ENCODE measurements at places on chromosomes 2 and 18. TPM values are rescaled to one million over a fixed set of nuclear protein-coding genes. Genes with fewer than 3 reads are reported as not detected.
A peak's percentile ranks its signal among the peaks of the same experiment; 100 is the strongest.

DNA sequence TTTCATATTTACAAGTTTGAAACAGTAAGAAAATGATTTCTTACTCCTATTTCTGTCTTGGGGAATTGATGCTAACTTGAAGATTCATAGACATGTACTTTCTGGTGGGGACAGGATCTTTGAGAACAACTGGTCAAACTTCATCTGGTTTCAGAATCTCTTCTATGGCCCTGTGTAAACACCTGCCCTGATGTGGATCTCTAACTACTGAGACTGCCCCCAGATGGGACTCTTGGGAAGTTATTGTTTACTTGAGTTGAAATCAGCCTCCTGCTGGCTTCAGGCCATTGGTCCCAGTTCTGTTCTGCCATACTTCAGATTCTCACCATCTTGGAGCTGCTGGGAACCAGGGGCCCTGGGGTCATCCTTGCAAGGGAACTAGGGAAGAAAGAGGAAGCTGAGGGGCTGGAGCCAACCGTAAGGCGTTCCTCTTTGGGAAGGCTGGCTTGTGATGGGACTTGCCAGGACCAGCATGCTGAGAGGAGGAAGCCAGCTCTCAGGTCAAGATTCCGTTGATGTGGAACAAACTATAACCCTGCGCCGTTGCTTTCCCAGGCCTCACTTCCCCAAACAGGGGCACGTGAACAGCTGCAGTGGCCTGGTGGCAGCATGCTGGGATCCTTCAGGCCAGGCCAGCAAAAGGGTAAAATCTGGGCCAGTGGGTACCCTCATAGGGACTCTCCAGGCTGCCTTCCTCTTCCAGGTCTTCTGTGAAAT, 135.5 kb upstream of the CXCR4 start:
- DNase-seq, result peak; percentile 32

- DNase-seq, result no peak
Observed at GRCh38 chr2:222313816-222314215, 15.0 kb upstream of the PAX3 start.

DNA sequence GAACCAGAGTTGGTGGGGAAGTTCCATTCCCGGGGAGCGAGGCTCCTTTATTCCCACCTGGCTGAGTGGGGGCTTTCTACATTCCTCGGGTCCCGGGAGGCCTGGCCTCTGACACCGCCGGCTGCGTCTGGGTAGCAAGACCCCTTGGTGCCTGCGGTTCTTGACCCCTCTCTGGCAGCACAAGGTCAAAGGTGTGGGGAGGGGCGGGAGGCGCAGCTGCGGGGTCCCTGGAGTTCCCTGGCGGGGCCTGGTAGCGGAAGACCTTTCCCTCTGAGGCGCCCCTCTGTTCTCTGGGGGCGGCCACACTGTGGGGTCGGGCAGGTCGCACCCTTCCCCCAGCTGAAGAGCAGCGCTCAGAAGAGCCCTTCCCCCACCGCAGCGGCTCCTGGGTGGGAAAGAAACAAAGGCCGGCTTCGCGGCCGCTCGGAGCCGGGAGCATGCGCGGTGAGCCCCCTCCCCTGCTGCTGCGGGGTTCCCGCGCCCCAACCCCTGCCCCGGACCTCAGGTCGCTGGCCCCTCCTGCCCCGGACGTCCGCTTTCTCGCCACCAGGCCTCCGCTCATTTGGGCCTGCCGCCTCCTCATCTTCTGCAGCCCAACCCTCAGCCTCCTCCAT, 146.3 kb downstream of the ANKRD44 start:
- DNase-seq, result no peak

GRCh38 chr2:172442072-172442895, 14.9 kb downstream of the ITGA6 start:
- DNase-seq, result no peak

- no peak for DNase-seq
Observed at GRCh38 chr18:31426871-31427406, 20.6 kb upstream of the DSG3 start.

- no peak for DNase-seq
Observed at GRCh38 chr18:24362757-24363156, 34.9 kb downstream of the OSBPL1A start.

DNA sequence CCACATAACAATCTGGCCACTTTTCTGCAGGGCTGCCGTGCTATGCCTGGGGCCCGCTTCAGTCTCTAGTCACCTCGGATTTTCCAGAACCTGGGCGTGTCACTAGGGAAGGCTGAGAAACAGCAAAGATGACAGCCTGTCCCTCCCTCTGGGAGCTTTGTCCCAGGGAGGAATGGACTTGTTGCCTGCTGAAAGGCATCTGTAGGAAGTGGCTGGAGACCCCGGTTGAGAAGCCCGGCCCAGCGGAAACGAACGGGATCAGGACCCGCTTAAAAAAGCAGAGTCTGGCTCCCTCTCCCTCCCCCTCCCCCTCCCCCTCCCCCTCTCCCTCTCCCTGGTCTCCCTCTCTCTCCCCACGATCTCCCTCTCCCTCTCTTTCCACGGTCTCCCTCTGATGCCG, 149.5 kb upstream of the ZNF516 start:
- no peak for DNase-seq

GRCh38 chr2:240567872-240568677, at the start of gene RNPEPL1:
TSS of gene RNPEPL1 (plus strand) at chr2:240568484. CDS start at chr2:240568587, 103 bp downstream.
- peak; percentile 21 for DNase-seq

GRCh38 chr2:3007135-3007534, 370.5 kb downstream of the EIPR1 start:
- no peak for DNase-seq

DNA sequence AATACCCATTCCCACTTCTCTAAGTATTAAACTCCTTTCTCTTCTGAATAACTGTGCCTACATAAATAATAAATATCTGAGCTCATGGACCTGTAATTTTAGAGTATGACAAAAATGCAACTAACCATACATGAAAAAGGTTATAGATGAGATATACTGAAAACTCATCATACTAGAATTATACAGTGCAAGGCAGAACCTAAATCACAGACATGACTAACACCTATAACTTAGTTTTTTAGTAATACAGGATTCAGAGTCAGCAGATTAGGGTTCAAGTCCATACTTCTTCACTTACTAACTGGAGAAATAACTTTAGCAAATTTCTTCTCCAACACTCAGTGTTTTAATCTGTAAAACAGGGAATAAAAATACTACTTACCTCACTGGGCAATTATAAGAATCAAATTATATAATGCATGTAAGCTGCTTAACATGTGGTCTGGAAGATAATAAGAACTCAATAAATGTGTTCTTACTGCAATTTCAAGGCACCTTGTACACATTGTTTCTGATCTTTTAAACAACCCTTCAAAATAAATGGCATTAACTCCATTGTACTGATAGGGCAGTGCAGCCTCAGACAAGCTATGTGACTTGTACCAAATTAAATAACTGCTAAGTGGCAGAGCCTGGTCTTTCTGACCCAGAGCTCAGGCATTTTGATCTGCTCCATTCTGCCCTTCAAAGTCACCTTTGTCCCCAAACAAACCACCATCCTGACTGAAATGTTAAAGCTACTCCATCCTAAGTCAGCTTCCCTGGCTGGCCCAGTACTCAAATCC, 39.6 kb upstream of the KLF7 start:
- DNase-seq, result no peak

- no peak for DNase-seq
Observed at GRCh38 chr18:63882333-63883141, 5.0 kb upstream of the SERPINB2 start.

GRCh38 chr2:20224164-20224715, 690 bp downstream of the SDC1 start:
- no peak for DNase-seq

DNA sequence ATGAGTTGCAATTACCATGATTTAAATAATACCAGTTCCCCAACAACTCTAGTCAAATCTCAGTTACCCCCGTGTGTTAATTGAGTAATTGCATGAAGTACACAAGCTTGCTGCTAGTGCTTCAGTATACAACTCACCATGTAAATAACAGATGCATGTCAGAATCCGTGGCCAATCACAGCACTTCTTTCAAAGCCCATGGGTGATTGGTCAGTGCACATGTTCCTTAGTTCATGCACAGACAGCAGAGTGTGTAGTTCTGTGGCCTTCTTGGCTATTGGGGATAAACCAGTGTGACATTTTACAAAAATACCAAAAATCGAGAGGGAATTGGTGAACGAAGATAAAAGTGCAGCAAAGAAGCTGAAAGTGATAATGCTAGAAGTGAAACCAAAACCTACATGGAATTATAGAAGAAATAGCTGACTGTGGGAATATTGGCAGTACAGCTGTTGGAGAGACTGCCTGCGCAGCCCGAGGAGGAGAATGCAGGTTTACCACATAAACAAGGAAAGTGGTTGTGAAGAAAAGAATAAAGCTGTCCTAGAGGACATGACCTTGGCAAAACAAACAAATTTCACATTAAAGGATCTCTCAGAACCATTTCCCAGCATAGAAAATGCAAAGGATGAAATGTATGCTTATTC, 59.4 kb downstream of the NEDD4L start:
- no peak for DNase-seq

GRCh38 chr2:182245963-182246362, 180.9 kb downstream of the PDE1A start:
- DNase-seq, result no peak

DNA sequence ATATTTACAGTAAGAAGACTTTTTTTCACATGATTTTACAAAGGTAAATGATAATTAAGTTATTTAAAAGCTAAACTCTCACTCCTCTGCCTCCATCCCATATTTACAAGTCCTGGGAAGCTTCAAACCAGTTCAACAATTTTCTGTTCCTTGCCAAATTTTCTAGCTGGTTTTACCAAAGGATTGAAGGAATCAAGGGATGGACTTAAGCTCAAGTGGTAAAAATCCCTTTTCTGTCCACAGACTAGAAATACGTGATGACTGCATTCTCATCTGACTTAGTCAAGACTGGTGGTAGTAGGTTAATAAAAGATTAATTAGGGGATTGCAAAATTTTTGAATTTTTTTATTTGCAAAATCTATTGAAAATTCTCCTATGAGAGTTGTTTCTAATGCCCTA, 297.3 kb downstream of the MTX2 start:
- no peak for DNase-seq

DNA sequence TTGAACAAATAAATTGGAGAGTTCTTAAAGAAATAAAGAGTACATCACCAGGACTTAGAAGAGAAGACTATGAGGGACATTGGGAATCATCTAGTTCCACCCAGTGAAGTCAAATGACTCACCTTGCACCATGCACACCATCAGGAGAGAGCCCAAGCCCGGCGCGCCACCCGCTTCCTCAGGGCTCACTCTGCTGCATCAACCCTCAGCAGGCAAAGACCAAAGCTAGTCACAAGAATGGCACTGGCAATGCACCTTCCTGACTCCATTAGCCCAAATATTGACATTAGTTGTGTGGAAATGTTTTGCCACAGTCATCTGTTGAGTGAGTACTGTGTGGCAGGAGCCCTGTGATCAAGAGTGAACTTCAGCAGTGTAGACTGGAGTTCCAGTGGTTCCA, 7.1 kb upstream of the LYPD6B start:
- no peak for DNase-seq

GRCh38 chr2:95531254-95531771, 46.8 kb upstream of the TRIM43B start:
- DNase-seq, result no peak

DNA sequence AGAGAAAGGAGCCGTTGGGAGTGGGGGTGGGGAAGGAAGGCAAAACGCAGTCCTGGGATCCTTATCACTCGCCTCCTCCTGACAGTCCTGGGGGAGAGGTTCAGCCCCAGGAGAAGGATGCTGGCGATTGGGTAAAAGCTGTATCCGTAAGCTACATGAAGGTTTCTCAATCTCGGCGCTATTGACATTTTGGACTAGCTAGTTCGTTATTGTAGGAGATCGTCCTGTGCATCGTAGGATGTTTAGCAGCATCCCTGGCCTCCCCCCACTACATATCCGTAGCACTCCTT, 511 bp upstream of the TP53I3 start:
- no peak for DNase-seq

- DNase-seq, result no peak
Observed at GRCh38 chr2:212145121-212145520, 393.5 kb downstream of the ERBB4 start.

DNA sequence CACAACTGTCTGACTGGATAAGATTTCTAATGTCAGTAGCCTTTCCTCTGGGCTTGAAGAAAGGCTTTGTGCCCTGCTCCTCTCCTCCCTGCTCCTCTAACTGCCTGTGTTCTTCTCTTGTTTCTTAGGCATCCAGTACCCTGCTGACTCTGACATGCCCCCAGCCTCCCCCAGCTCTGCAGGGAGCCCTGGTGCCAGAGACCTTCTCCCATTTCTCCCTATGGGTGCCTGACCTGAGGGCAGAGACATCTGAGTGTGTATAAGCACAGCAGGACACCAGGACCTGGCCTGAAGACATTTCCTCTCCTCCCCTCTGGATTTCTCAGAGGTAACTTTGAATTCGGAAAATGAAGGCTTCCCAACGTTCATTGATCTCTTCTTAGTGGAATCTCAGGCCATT, 23.6 kb downstream of the RNF144A start:
- no peak for DNase-seq

- no peak for DNase-seq
Observed at GRCh38 chr2:3254442-3254941, 123.1 kb downstream of the EIPR1 start.

- DNase-seq, result no peak
Observed at GRCh38 chr2:209073151-209073550, 350.7 kb upstream of the MAP2 start.

DNA sequence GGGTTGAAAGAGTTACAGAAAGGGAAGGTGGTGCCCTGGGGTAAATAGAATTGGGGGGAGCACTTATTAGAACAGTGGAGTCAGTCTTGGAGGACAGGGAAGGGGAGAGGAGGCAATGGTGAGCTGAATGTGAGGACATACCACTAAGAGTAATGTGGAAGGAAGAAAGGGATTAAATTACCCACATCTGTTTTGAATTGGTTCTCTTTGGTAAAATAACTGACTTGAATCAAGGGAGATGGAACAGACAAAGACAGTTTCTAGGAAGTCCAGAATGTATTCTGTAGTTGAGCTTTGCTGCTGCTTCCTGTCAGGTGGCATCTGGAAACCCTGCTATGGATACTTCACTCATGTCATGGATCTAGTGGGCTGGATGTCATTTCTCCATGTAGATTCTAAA, 6.7 kb downstream of the SETBP1 start:
- no peak for DNase-seq

DNA sequence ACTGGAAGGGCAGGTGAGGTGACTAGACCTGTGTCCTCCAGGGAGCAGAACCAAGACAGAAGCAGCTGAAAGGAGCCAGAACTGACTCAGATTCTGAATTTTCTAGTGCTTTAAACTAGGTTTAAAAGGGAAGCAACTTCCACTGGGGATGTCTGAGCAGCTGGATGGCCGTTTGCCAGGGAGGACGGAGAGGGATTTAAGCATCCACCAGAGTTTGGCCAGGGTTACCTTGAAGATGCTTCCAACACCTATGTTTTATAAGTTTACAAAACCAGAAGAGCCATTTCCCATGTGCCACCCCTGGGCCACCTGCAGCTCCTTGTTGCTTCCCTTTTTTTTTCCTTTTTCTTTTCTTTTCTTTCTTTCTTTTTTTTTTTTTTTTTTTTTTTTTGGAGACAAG, 48.6 kb upstream of the RBM44 start:
- no peak for DNase-seq

CCDC178 gene
- not detected for total RNA-seq

ACVR1C gene
- total RNA-seq, result 0.11 TPM

LHCGR gene
- not detected for total RNA-seq

MARCO gene
- 2.2 TPM for total RNA-seq

CHRND gene
- total RNA-seq, result 0.12 TPM

PAX3 gene
- not detected for total RNA-seq

ZNF2 gene
- 3.6 TPM for total RNA-seq

ANKRD62 gene
- total RNA-seq, result not detected

COL5A2 gene
- 8.1 TPM for total RNA-seq

AQP12B gene
- not detected for total RNA-seq

STARD6 gene
- total RNA-seq, result not detected

Measured in heart right ventricle (tissue), 16 donors.